ENCODE measurements at places on chromosomes 7 and 10.

DNA sequence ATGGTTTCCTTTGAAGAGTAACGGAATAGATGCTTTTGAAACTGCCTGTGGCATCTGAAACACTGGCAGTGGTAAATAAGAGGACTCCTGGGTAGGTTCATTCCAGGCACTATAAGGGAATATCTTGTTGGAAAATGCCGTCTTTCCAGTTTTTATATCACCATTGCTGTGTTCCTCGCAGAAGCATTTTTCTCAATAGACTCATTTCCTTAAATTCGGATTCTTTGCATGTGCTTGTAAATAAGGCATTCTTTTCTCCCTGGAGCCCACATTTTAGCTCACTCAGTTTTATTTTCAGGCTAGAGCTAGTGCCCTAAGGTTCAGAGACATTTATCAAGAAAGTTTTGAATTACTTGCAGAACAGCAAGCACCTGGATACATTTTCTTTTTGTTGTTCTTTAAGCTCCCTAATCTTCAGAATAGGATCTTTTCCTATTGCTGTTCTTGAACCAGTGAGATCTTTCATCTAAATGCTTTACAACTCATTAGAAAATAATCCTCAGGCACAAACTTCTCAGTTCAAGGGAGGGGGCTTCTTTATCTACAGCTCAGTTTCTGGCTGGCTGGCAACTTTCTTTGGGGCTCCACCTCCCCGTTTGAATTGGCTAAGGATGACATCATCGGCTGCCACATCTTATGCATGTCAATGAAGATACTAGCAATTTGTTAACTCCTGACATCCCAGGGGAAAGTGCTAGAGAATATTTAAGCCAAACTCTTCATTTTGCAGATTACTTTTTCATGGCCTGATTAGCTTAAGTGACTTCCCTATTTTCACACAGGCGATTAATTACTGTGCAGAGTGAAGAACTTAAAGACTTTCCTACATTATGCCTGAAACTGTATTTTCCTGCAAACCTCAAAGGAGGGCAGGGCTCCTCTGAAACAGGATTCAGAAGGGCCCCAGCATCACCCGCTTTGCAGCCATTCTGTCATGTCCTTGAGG lies 133.7 kb upstream of the RSU1 start:
- DNase-seq = no peak

GRCh38 chr7:17807242-17807641 lies 133.1 kb downstream of the SNX13 start:
- no peak for DNase-seq

DNA sequence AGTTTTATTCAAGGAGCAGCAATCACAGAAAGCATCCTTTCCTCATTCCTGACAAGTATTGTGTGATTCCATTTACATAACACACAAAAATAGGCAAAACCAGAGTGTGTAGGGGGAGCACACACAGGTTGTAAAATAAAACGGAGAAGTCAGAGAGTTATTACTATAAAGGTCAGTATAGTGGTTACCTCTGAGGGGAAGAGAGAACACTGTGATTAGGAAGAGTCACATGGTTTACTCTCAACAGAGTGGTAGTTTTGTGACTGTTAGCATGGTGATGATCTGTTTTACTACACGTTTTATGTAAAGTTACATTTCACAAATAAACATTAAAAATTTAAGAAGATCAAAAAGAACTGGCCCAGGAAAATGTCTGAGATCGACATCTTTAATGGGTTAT lies 74.6 kb downstream of the VPS41 start:
- DNase-seq = no peak

- DNase-seq = no peak
Measured at GRCh38 chr7:128114806-128115205, 83.6 kb upstream of the LRRC4 start.

DNA sequence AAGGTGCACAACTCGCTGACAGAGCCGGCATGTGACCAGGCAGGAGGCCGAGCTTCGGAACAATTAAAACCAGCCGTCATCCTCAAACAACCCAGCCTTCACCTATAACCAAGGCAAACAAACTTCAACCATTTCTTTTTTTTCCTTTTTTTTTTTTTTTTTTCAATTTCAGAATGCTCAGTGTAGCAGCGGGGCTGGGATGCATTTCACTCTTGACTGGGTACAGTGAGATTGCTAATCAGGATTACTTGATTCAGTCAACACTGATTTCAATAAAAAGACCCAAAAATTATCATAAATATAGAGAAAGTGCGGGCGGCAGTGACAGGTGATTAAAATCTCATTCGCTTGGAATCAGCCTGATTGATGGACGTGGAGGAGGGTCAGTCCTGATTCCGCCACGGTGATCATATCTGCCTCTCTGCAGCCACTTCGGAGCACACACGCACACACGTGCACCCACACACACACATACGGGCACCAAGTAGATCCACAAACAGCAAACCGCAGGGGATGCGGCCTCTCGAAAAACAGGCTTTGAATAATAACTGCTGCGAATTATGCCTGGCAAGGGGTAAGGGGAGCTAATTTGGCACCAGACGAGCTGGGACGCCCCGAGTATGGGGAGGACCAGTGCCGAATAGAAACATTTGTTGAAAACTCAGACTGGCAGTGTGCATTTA lies 31.2 kb downstream of the EBF3 start:
- no peak for DNase-seq

- no peak for DNase-seq
Measured at GRCh38 chr7:126790763-126791162, 462.0 kb downstream of the GRM8 start.

GRCh38 chr10:43127442-43127841 lies 10.8 kb upstream of the CSGALNACT2 start:
- DNase-seq = no peak

- DNase-seq = peak; percentile 63
Measured at GRCh38 chr10:101602761-101603398, 14.8 kb downstream of the DPCD start.

GRCh38 chr7:155732286-155732685 lies 80.0 kb downstream of the SHH start:
- DNase-seq = no peak

DNA sequence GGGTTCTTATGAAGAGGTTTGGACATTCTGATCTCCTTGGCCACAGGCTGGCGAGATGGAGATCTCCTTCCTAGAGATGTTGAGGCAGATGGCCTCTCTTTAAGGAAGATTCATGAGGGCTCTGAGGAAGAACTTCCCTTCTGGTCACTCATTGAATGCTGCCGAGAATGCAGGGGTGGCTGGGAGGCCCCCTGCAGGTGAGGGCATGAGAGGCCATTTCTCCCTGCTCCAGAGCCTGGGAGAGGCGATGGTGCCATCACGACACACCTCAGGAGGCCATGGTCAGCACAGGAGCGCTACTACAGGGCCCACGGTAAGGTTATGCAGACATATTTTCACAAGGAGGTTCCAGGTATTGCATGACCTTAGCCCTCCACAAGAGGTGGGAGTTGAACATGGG lies 40.2 kb downstream of the CXCL12 start:
- DNase-seq = no peak

DNA sequence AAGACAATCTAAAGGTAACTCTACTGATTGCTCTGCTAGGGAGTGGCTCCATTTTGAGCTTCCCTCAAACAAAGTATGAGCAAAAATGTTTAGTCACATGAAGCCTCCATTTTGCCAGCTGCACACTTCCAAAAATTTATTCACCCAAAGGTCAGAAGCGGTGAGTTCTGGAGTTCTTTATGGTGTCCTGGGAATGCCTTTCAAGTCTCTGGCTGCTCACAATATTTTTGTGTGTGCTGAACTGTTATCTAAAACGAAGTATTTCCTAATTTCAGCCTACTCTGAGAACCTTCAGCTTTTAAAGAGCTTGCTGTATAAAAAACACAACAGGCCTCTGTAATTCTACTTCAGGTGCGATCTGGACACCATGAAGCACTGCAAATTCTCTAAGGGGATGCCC lies 15.6 kb downstream of the NRCAM start:
- no peak for DNase-seq

- no peak for DNase-seq
Measured at GRCh38 chr7:96826089-96826488, 116.4 kb upstream of the SEM1 start.

DNA sequence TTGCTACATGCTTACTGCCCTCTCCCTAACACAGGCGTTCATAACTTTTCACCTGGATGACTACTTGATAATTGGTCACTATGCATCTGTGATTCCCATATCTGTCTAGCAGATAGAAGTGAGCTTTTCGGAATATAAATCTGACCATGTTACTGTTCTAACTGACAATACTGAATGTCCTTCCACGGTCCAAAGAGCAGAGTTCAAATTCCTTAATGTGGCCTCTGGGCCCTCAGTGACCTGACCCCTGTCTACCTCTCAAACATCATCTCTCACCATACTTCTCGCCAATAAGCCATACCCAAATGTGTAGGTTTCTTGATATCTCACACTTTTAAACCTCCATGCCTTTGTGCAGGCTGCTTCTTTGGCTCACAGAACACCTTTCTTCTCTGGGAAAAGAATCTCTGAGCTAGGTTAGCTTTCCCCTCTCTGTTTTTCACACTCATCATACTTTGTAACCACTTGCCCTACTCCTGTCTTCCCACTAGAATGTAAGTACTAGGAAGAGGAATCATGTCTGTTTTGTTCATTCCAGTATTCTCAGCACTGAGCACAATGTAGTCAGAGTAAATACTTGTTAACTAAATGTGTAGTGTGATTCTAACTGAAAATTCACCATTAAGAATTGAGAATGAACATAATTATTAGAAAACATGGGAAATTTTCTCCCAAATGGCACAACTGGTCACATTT lies 39.2 kb upstream of the LRRC17 start:
- no peak for DNase-seq

- DNase-seq = no peak
Measured at GRCh38 chr7:244974-245373, 45.0 kb upstream of the FOXL3 start.

- peak; percentile 30 for DNase-seq
Measured at GRCh38 chr10:103416436-103417147, 20.2 kb downstream of the PDCD11 start.

DNA sequence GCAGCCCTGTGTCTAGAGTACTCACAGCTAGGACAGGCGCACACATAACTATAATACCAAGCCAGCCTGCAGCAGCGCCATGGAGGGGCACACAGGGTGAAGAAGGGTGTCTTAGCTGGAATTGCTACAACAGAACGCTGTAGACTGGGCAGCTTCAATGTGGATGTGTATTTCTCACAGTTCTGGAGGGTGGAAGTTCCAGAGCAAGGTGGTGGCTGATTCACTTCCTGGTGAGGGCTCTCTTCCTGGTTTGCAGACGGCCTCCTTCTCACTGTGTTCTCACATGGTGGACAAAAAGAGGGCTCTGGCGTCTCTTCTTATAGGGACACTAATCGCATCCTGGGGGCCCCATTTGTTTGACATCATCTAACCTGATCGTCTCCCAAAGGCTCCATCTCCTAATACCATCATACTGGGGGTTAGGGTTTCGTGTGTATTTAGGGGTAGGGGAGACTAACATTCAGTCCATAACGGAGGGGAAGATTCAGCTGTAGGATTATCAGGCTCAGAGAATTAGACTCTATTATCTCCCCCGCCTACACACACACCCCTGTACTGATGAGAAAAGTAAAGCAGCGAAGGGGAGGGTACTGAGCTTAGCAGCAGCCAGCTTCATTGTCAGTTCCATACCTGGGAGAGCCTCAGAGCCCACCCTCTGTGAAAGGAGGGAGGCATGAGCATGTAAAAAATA lies 289.1 kb downstream of the CCDC3 start:
- no peak for DNase-seq

DNA sequence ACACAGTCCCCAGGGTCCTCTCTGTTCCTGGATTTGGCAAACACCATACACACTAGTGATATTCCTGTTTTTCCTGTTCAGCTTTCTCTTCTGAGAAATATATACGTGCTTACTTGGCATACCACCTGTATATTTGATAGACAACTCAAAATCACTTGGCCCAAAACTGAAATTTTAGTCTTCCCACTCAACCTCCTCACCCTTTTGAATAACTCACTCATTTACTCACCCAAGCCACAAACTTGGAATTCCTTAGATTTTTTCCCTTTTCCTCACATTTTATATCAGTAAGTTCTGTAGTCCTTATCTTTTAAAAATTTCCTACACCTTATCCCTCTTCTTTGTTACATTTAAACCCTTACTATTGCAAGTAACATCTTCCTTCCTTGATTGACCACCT lies 143.4 kb downstream of the PPP1R3A start:
- DNase-seq = no peak

DNA sequence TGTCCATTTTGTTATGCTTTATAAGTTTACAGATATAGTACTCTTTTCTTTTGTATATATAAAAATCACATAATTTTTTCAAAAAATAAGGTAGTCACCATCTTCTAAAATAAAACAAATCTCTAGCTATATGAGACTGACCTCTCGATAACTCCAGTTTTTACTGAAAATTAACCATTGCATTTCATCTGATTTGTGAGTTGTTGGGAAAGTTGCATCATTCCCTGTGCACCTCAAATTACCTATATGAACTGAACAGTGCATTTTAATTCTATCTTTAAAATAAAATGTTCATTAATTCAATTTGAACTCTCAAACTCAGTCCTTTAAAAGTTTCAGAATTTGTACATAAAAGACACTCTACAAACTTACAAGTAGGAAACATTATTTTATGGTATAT lies 86.0 kb downstream of the VWDE start:
- no peak for DNase-seq

DNA sequence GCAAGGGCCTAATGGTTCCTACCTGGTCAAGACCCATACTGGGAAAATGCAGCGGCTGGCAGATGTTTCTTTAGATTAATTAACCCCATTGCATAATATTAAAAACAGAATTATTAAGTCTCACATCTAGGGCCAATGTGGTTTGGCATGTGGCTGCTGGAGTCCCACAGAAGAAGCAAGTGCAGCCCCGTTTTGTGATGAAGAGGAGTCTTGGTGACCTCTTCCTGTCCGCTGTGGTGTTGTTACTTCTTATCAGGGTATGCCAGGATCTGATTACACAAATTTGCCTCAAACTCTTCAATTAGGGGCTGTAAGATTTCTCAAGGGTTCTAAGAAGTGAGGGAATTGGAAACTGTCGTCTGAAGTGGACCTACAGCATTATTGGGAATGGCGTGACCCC lies 240.3 kb downstream of the SEC23IP start:
- DNase-seq = no peak

- DNase-seq = no peak
Measured at GRCh38 chr7:73345951-73346350, 18.0 kb downstream of the FKBP6 start.

GRCh38 chr7:84617265-84618030 lies 422.9 kb upstream of the SEMA3A start:
- no peak for DNase-seq

GRCh38 chr10:88138319-88138848 lies 275.0 kb downstream of the PTEN start:
- no peak for DNase-seq

DNA sequence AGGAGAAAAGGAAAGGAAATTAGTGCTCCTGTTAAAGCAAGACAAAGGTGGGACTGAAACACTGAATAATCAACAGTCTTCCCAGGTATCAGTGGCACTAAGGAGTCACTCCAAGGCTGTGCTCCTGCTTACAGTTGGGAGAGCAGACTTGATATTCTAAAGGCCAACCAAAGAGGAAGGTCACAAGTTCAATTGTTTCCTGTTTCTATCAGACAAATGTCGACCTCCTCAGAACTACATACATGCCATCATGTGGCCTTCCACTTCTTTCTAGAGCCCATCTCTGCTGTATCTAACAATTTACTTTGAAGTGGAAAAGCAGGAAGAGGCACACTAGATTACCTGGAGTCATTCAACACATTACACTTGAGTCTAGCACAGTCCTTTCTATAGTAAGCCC lies 3.4 kb downstream of the ZNF239 start:
- no peak for DNase-seq

All from stimulated activated CD4-positive, alpha-beta T cell treated with anti-CD3 and anti-CD28 coated beads, Interleukin-2, amount 100 ng/mL, for 48 hours (primary cell).